GM12892 (cell line): ENCODE measurements at places on chromosomes 1 and 21.

DNA sequence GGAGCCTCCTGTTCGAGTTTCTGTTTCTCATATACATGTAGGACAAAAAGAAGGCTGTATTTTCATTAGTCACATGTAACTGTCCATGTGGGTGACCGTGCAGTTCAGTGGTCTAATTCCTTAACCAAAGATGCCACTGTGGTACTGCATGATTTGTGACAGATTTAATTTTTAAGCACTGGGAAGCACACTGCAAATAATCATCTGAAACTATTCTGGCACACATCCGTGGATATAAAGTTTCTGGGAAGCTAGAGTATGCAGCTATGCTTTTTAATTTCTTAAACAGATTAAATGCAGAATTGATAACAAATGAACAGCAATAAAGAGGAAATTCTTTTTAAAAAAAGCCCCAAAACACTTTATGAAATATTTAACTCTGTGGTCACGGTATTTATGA is 254.8 kb downstream of the LMO4 start:
- DNase-seq: no peak

DNA sequence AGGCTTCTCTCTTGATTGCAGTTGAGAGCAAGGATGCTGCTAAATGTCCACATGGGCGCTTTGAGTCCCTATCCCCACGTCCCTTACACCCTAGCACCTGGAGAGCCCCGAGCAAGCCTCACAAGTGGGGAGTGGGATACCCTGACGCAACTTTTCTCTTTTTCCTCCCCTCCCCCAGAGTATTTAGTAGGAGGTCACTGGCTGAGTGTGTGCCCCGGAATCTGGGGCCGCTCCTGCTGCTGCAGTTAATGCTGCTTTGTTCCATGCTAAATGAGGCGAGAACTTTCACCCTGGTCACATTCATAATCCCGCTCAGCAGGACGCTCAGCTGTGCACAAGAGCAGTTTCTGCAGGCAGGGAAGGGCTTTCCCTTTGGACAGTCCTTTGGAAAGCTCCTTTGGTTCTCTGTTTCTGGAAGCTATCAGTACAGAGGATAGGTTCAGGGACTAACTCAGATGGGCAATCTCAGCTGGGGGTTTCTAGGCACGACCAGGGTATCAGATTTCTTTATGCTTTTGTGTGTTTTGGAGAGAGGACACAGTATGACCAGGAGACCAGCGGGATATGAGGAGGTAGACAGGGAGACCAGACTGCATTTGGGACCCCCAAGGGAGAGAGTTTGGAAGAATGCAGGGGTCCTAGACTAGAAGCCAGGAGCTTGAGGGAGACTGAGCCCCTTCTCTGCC is 75.9 kb downstream of the NOS1AP start:
- DNase-seq: no peak

DNA sequence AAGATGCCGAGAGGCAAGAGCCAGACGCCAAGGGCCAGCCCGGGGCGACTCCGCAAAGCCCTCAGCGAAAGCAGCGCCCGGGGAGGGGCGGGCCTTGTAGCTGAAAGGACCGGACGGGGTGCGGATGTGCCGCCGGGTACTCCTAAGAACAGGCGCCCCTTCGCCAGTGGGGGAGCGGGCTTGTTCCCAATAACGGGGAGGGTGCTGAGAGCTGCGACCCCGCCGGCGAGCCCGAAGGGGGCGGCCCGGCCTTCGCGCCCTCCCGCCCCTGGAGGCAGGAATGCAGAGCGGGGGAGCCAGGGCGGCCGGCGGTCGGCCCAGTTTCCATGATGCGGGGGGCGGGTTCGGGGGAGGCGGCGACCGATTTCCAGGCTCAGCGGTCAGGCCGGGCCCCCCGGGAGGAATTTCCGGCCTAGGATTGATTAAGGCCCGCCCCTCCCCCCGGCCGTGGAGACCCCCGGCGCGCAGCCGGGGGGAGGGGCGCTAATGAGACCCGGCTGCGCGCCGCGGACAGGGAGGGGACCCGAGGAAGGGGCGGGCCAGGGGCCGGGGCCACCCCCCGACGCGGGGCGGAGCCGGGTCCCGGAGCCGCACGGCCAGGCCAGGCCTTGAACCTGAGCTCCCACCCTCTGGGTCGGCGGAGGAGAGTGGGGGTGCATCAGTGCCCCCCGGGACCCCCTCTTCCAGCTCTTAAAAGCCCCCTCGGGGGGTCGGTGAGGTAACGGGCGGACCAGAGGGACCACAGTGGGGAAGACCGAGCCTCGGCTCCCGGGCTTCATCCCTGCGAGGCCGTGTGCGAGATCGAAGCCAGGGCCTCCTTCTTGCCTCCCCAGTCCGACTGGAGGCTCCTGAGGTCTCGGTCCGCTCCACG is 898 bp upstream of the TMEM200B start:
- peak; percentile 64 for DNase-seq

DNA sequence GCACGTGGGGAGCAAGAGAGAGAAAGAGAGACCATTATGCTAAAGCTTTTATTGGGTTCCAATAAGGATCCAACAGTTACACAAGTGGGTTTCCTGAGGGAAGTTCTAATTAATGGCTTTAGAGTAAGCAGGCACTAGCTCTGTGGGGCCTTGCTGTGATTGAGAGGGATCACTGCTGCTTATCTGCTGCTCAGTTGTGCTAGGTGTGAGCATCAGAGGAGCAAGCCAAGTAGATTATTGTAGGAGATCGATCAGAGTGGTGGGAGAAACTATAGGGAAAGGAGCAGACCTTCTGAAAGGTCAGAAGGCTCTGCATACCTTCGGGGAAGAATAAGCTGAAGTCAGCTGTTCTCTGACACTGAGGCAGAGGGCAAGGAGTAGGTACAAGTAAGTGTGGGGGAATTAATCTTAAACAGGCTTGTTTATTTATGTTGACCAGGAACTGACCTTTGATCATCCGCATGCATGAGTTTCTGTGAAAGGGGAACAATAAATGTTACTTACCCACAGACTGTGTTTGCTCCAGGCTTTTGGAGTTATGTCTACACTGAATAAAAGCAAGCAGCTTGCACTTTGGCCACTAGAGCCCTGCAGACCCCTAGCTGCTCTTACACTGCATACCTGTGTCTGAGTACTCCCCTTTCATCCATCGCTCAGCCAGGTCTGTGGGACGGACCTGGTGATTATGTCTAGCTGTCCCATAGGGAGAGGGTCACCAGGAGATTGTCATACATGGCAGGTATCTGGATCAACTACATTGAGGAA is 89.7 kb downstream of the TNNI3K start:
- no peak for DNase-seq

GRCh38 chr21:37429356-37429755 is 62.8 kb downstream of the DYRK1A start:
- no peak for DNase-seq

GRCh38 chr1:27103498-27103897 is 51.4 kb downstream of the SLC9A1 start:
- DNase-seq: no peak

GRCh38 chr1:68375919-68376318 is 73.8 kb downstream of the RPE65 start:
- DNase-seq: no peak

DNA sequence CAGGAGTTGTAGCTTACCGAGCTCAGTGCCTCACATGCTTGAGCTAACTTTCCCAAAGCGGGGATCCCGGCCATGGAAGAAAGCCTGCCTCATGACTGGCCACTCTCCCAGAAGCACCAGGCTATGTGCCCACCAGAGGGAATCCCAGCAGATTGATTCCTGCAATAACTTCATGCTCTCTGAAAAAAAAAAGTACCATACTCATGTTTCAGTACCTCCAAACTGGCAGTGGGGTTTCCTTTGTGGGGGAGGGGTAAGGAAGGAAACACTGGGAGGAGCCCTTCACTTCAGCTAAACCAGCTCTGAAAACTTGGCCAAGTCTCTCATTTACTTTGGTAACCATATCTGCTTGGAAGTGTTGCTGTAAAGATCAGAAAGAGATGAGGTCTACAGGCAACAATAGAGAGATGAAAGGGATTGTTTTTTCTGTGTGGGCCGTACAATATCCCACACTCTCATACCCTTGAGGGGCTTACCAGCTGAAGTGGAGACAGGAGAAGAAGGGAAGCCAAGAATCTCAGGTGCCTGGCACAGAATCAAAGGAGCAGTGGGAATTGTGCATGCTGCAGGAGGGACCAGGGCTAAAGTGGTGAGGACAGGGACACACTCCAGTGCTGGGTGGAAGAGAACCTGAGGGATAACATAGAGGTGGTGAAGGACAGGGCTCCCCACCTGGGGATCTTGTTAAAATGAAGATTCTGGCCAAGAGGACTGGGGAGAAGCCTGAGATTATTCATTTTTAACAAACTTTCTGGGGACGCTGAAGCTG is 42.4 kb upstream of the TACSTD2 start:
- no peak for DNase-seq

DNA sequence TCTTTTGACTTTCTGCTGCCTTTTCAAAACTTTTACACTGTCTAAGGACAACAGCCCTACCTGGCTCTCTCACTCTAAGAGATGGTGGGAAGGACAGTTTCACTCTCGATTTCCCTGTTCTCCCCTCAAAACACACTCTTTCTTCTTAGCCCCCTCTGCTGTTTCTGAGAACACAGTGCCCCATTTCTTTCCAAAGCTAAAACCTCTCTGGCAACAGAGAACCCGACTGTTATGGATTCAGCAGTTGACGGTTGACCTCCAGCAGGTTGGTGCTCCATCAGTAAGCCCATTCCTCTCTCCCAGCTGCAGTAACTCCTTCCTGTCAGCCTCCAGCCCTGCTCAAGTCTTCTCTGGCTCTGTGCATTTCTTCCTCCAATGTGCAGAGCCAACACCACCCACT is 88.2 kb upstream of the ABCD3 start:
- no peak for DNase-seq

DNA sequence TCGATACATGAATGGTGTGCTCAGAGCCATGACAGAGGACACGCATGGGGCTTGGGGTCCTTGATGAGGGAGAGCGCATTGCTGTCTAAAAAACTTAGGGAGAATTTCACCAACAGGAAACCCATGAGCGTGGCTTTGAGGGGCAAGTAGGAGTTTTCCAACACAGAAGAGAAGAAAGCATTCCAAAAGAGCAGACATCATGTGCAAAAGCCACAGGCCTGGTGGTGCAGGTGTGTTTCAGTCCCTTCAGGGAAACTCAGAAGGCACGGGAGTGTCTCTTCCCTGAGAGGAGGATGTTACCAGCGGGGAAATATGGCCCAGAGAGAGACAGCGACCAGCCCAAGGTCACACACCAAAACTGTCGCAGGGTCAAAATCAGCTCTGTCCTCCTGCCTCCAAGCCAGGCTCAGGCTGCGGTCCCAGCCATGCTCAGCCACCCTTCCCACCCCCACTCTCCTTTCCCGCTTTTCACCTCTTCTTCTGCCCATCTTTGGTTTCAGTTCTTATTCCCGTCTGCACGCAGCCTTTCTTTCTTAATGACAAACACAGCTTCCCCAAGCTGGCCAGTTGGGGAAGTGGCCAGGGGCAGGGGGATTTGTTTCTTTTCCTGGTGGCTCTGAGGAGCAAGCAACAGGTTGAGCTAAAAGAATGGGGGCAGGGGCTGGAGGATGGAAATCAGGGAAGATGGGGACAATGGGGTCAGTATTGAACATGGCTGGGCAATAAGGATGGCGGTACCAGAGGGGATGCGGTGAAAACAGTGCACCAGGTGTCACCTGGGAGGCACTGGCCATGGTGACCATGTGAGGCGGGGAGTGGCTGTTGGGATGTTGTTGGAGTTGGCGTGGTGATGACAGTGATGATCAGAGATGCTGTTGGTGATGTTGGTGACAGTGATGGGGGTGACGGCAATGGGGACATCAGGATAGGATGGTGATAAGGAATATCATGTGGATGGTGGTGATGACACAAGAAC is 10.3 kb downstream of the LAPTM5 start:
- no peak for DNase-seq

- no peak for DNase-seq
Measured at GRCh38 chr1:36771660-36772284, 262.5 kb downstream of the GRIK3 start.

- no peak for DNase-seq
Measured at GRCh38 chr1:31748365-31748764, 15.8 kb downstream of the ADGRB2 start.

GRCh38 chr1:218775501-218776021 is 398.1 kb upstream of the LYPLAL1 start:
- DNase-seq: no peak

GRCh38 chr1:234755449-234755863 is 145.5 kb upstream of the IRF2BP2 start:
- DNase-seq: no peak

GRCh38 chr1:10856863-10857598 is 60.6 kb upstream of the CASZ1 start:
- DNase-seq: no peak

DNA sequence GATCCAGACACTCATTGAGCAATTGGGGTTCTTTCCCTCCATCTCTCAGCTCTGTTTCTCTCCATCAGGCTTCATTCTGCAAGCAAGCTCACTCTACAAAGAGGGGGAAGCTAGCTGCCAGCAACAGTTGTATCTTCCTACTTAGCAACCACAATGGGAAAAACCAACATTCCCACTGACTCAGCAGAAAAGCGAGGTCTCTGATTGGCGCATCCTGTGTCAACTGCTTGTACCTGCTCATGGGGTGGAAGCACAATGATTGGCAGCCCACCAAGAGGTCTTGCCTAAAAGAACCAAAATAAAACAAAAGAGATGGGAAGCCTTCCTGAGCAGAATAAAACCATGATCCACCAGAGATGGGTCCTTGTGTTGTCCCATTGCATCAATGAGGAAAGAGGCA is 4.0 kb upstream of the CDA start:
- DNase-seq: no peak

DNA sequence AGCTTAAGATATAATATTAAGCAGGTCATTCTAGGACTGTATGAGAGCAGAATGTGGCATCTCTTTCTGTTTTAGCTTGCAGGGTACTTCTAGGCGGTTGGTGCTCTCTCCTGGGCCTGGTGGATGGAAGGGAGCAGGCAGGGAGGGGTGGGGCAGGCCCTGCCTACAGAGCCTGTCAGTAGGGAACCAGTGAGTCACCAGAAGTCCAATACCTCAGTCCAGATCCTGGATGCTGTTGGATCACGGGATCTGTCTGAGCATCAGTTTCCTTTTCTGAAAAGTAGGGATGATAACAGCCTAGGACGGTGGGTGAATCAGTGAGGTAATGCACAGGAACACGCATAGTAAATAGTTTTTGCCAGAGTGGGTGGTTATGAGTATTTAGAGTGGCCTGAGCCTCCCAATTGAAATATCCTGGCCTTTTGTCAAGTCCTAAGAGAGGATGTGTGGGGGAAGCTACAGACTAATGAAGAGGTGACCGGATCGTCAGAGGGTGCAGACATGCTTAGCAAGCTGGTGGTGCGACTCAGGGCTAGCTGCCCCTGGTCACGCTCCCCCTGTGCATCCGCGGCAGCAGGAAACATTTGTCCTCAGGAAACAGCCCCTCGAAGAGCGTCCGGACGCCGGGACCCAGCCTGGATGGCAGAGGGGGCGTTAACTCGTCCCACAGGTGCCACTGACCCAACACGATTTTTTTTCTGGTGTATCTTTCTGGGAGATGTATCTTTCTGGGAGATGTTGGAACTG is 23.9 kb downstream of the NAV1 start:
- DNase-seq: no peak

GRCh38 chr1:107132780-107133179 is 8.1 kb upstream of the NTNG1 start:
- DNase-seq: no peak
